ENCODE measurements at places on chromosomes 6 and 20.

GRCh38 chr20:39259010-39259803 is 297.1 kb downstream of the DHX35 start:
- no peak for DNase-seq

- peak; percentile 5 for DNase-seq
These were observed 4.4 kb downstream of the AIG1 start for GRCh38 chr6:143064951-143065683.

DNA sequence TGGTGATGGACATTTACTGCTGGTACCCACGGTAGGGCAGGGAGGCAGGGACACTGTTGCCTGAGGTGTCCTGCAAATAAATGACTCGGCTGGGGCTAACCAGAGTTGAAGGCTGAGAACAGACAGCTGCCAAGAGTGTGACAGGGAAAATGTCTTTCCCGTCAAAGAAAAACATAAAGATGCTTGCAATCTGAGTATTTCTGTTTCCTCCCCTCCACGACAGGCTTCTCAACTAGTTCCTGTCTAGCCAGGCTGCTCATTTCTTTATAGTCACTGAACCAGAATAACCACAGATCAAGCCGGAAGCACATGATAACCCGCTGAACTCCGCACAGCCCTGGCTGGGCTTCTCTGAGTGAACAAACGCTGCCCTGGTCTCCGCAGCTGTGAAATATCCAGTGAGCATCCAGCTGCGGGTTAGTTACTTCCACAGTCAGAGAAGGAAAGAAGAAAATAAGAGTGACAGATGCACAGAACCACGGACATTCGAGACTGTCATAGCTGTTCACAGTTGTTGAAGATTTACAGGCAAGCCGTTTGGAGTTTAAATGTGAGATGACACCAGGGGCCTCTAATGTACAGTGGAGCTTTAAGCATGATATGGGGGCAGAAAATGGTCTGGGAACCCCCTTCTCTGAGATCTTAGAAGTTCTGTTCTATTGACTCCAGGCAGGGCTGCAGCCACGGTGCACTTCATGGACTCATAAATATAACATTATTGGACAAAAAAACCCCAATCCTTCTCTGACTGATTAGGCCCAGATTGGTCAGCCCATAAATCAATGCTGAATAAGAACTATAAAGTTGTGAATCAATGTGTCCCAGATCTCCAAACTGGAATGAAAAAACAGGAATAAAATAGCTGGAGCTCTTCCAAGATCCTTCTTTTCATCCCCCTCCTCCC is 299.9 kb upstream of the SUPT3H start:
- no peak for DNase-seq

DNA sequence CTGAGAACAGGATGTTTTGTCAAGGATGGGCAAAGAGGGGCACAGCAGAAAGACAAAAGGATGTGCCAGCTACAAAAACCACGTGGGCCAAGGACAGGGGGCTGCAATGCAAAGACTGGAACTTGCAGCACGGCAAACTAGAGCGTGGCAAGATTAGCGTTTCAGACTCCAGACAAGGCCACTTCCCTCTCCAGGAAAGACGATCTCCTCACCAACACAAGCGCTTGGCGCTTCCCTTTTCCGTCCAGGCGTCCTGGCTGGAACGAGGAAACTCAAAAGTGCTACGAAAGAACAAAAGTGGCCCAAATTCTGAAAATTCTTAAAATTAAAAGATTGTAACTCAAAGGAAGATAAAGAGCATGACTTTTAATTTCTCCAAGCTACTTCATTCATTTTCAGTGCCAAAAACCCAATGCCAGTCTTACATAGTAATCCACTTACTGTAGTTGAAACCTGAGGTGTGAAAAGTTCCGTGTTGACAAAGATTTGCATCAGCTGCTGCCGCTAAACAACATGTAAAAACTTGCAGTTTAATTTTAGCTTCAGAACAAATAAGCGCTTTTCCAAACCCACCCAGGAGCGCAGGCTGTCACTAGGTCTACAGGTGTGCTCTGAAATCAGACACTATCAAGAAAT is 207.1 kb upstream of the RREB1 start:
- DNase-seq, result no peak

- DNase-seq, result no peak
These were observed 361.0 kb upstream of the MARCKS start for GRCh38 chr6:113496166-113496565.

DNA sequence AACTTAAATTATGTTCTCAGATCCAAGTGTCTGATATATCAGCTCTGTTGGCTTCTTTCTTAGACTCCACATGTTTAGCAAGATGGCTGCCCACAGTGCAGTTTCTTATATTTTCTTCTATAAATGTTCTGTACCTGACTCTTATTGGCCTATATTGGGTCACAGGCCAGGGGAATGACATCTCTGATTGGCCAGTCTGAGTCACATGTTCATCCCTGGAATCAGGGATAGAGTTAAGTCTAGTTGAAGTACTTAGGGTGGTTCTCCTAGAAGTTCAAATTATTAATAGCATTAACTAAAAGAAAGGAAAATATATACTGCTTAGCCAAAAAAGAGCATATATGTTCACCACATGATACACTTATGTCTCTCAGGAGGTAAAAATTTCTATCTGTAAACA is 105.3 kb upstream of the SLC22A16 start:
- no peak for DNase-seq

- no peak for DNase-seq
These were observed 54.2 kb downstream of the RAB44 start for GRCh38 chr6:36751833-36752186.

DNA sequence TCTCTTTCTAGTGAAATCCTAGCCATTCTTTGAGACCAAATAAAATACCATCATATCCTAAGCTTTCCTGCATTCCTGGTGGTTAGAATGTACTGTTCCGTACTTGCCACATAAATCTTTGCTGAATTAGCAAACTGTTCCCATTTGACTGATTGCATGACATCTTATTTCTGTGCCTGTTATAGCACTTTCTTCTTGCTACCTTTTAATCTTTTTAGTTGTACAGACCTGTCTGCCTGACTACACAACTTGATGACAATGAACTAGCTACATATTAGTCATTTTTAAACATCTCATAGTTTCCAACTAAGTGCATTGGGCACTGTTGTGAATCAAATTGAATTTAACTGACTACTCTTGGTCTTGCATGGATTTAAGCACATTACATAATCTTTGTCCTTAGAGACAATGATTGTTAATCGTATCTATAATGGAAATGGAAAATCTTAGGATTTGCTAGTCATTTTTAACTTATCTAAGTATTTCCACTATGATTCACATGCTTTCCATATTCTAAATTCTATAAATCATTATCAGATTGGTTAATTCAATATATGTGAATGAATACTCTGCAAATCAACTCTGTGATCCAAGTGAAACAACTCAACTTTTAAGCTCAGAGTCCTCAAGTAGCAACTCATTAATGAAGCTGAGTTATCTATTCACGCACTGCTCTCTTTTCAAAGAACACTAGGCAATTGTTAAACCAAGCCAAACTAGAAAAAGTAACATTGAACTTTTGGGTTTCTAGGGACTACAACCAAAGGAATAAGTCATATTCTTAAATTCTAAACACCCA is 109.0 kb downstream of the TNFRSF21 start:
- DNase-seq, result no peak

GRCh38 chr20:4810426-4811019 is 88.8 kb downstream of the PRND start:
- DNase-seq, result no peak

- no peak for DNase-seq
These were observed 65.7 kb downstream of the PYGB start for GRCh38 chr20:25313593-25313992.

- DNase-seq, result no peak
These were observed 17.3 kb downstream of the TRAF3IP2 start for GRCh38 chr6:111588366-111588765.

DNA sequence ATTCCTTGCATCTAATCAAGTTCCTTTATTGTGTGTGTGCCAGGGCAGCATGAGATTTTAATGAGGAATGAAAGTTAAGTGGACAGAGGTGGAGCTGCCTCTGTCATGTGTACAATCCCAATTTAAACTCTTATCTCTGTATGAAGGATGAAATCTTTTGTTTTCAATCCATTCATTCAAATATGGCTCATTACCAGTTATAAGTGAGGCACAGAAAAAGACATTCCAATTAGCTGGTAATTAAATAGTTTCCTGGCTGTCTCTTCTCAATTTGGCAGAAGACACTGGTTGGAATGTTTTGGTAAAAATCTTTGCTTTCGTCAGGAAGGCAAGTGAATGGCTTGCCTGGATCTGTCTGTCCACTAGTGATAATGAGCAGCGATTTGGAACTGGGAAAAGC is 46.4 kb downstream of the CLVS2 start:
- no peak for DNase-seq

DNA sequence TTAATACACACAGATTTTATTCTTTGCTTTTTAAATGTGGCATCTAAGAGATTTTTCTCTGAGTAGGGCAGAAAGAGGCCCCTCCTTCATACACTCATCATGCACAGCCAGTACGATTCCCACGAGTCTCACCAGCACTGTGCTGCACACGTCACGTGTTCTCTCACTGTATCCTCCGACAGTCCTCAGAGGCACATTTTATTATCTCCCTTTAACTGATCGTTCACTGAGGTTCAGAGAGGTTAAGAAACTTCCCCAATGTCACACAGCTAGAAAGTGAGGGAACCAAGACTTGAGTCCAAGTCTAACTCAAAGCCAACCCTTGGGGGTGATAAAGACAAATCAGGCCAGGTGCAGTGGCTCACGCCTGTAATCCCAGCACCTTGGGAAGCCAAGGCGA is 142.5 kb downstream of the PREX1 start:
- DNase-seq, result no peak

- no peak for DNase-seq
These were observed 84.5 kb downstream of the GRM4 start for GRCh38 chr6:34061348-34061747.

- DNase-seq, result no peak
These were observed 3.8 kb upstream of the PIGU start for GRCh38 chr20:34680586-34681175.

DNA sequence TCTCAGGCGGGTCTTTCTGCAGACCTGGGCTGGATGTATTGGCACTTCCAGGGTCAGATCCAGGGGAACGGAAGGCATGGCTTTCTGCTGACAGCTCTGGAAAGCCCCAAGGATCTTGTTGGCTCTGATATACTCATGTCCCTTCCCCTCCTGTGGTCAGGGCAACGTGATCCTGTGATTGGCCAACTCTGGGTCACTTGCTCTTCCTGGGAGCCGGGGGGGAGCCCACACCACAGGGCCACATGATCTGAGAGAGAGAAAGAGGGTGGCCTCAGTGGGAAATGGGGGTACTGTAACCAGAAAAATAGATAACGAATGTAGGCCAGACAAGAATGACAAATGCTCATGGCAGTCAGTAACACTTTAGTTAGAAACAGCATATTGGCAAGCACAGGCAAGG is 223.0 kb downstream of the NFATC2 start:
- DNase-seq, result no peak

DNA sequence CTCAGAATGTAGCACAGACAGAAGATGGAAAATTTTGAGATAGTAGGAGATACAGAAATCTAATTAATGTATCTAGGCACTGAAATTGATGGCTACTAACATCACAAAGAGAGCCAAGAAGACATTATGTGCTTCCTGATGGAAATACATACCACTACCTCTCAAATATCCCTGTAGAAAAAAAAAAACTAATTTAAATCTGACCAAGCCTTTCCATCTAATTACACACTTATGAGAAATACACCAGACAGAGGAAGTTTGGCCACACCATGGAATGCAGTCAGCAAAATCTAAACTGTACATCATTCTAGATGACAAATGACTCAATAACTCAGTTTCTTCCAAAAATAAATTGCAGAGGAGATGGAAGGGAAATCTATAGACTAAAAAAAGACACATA is 18.9 kb downstream of the VPS52 start:
- no peak for DNase-seq

GRCh38 chr6:157607317-157608109 is 215.5 kb upstream of the SNX9 start:
- DNase-seq, result no peak
